ENCODE measurements at places on chromosomes 2 and 18. TPM values are rescaled to one million over a fixed set of nuclear protein-coding genes. Genes with fewer than 3 reads are reported as not detected.

DNA sequence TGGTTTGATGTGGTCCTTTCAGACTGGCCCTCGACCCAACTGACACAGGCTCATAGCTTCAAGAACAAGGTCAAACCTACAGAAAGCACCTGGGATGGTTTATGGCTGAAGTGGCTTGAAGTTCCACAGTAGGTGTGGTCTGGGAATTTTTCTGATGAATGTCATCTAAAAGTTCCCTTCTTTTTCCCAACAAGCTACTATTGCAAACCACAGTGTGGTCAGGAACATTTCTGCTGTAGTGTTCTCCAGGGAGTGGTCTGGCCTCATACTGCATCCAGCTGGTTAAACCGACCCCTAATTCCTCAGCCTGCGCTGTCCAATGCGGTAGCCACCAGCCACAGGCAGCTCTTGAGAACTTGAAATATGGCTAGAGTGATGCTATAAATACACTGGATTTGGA lies 92.7 kb downstream of the FAM124B start:
- H3K27me3 ChIP-seq = no peaks in the 10 kb centered on the region
- no peak overlapping the region for H3K27ac ChIP-seq
- H3K36me3 ChIP-seq = no peaks in the 10 kb centered on the region
- no peak overlapping the region for H3K4me3 ChIP-seq

DNA sequence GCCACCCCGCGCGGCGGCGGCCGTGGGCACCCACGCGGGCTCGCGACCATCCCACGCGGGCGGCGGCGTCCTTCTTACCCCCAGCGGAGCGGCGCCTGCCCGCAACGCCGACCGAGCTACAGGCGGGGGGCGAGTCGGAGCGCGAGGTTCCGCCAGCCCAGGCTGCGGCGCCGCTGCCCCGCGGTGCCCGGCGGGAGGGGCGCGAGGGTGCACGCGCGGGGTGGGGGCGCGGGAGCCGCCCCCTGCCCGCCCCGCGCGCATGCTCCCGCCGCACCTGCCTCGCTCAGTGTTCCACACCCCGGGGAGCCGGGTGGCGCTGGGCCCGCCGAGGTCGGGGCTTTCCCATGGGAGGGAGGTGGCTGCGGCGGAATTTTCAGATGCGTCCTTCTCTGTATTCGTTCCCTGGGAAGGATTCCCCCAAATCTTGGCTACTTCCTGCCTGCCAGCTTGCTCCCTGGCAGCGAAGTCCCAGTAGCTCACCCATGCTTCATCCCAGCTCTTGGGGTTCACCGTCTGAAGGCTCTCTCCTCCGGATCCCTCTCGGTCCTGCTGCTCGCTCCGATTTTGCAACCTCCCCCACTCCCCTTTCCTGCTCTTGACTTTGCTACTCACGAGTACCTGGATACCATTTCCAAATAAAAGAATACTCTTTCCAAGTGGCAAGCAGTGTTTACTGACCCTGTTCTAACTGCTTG lies at the start of gene L3MBTL4:
L3MBTL4 (minus strand) TSS at position 189 of the 695 bp plus-strand sequence. CDS start 103,286 bp downstream, outside the sequence.
- H3K4me3 ChIP-seq = peak within 1 kb of the TSS; percentile 92
- H3K4me1 ChIP-seq = peaks cover 12% of the 10 kb centered on the region
- DNase-seq = peak; percentile 36
- H3K27ac ChIP-seq = peak within 1 kb of the TSS; percentile 54
- peaks cover 31% of the 10 kb centered on the region for H3K27me3 ChIP-seq

GRCh38 chr18:39841482-39842365 lies 2113.3 kb upstream of the PIK3C3 start:
- H3K4me3 ChIP-seq = peak overlapping the region; percentile 92
- H3K36me3 ChIP-seq = no peaks in the 10 kb centered on the region
- H3K27me3 ChIP-seq = peaks cover 11% of the 10 kb centered on the region
- peak; percentile 76 for DNase-seq

DSG1 gene
- not detected for total RNA-seq

- H3K36me3 ChIP-seq = no peaks in the 10 kb centered on the region
- H3K4me3 ChIP-seq = peak overlapping the region; percentile 80
- peaks cover 44% of the 10 kb centered on the region for H3K27me3 ChIP-seq
- peaks cover 63% of the 10 kb centered on the region for H3K4me1 ChIP-seq
- peak; percentile 74 for DNase-seq
These were observed 107.4 kb upstream of the KCTD1 start for GRCh38 chr18:26655525-26656430.

REG1B gene
- 2.3 TPM for total RNA-seq

DNA sequence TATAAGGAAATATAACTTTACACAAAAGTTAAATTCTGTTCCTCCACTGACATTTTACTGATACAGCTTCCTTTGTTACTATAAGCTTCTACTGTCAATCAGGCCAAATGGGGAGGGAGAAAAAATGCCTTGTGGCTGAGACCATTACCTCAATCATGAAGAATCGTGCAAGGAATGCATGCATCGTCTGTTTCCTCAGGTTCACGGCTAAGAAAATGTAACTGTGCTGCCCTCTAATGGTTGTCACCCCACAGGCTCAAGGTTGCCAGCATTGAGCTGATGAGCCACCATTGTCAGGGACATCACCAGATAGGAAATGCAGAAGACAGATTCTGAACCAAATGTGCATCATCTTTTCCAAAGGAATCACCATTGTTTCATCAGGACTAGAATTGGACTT lies 426.9 kb downstream of the CDH2 start:
- no peak overlapping the region for H3K4me3 ChIP-seq
- no peak overlapping the region for H3K27ac ChIP-seq
- H3K27me3 ChIP-seq = no peaks in the 10 kb centered on the region
- peak; percentile 69 for DNase-seq
- H3K4me1 ChIP-seq = peaks cover 15% of the 10 kb centered on the region

DNA sequence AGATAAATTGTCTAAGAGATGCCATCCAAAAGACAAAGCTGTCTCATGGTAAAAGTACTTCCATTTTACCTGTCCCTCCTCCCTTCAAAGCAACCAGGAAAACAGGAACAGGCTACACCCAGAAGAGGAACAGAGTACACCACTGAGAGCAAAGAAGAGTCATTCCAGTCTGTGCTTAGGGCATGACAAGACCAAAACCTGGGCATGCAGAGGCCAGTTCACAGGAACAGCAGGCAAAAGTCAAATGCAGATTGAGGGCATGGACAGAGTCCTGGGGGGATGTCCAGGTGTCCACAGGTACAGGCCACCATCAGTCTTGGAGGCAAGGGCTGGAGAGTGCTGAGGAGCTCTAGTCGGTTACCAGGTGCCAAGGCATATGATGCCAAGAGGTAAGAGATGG lies 23.7 kb downstream of the PLEK start:
- H3K4me3 ChIP-seq = no peak overlapping the region
- no peak overlapping the region for H3K27ac ChIP-seq
- peaks cover 3% of the 10 kb centered on the region for H3K4me1 ChIP-seq
- no peak for DNase-seq
- no peaks in the 10 kb centered on the region for H3K36me3 ChIP-seq
- peaks cover 18% of the 10 kb centered on the region for H3K27me3 ChIP-seq

PLCL1 gene
- total RNA-seq = 0.11 TPM

- H3K4me1 ChIP-seq = peaks cover 24% of the 10 kb centered on the region
- DNase-seq = no peak
- no peak overlapping the region for H3K4me3 ChIP-seq
- H3K36me3 ChIP-seq = peaks cover 20% of the 10 kb centered on the region
These were observed 8.8 kb downstream of the LBH start for GRCh38 chr2:30239986-30240752.

ANKRD39 gene
- total RNA-seq = 17.0 TPM

Measured in WTC11 (cell line).